ENCODE measurements at places on chromosomes 2 and 18.
A peak's percentile ranks its signal among the peaks of the same experiment; 100 is the strongest.

- no peak for ATAC-seq
Observed at GRCh38 chr18:52216666-52217065, 123.3 kb upstream of the DCC start.

- no peak for ATAC-seq
Observed at GRCh38 chr2:159366538-159366937, 80.0 kb upstream of the WDSUB1 start.

DNA sequence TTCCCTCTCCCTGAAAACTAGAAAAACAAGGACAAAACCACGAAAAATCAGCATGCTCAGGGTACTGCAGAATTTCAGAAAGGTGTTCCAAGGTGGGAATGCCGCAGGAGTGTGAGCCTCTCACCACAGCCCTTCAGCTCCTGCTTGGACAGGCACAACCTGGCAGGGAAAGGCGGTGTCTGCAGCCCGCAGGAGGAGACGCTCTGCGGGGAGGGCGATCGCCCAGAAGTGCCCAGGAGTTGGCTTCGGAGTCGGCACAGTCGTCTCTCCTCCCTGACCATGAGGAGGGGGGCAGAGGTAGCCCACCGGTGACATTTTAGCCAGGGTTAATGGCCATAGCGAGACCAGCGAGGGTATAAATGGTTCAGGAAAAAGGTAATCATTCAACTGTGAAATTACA, 57.2 kb downstream of the TMEM18 start:
- ATAC-seq, result no peak

DNA sequence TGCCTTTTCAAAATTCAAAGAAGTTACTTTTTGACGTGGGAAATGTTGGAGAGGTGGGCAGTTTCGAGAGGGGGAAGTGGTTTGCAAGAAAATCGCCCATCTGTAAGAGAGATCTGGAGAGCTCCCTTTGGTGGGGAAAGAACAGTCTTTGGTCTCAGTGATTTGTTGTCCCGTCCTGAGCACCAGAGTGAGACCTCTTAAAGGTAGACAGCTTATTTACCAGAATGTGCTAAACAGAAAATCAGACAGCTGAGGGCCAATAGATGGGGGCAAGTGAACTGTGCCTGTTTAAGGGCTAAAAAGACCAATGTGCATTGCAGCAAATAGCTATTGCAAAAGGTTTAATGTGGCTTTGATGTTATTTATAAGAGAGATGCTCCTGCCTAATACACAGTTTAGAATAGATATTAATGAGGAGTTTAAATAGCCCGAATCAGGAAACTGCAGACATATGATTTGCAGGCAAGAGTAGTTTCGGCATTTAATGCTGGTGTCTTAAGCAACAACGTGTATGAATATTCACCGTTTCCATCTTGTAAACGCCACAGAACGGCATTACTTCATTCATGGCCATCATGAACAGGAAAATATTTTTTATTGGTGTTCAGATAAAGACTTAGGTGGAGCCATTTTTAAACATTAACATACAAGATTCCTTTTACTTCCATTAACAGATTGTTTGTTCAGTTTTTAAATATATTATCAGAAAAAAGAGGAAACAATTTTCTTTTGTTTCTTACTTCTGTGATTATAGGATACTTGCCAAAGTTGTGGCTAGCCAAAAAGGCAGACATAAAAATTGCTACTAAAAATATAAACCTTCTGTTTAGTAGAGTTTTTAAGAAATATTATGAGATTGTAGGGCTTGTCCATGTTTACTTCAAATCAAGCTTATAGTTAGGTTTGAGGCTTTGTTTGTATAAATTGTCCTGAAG, 29.6 kb downstream of the ARHGAP15 start:
- ATAC-seq, result no peak

DNA sequence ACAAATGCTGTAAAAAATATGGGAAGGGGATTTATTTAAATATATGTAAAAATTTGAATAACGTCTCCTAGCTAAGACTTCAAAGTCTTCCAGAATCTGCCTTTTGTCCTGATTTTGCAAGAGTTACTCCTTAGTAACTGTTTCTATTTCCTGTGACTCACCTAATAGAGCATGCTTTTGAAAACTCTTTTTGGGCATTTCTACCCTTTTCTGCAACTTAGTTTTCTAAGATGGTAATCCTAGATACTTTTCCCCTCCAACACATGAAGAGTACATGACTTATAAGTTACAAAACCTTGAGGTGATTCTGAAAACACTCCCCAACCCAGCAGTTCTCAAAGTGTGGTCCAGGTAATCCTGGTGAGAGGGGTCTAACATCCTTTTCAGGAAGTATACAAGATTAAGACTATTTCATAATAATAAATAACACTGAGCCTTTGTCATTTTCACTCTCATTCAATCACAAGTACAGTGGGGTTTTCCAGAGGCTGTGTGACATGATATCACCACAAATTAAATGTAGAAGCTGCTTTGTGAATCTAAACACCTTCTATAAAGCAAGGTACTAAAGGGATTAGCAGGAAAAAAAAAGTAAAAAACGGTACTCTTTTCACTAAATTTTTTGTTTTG, 31.9 kb downstream of the PPP4R3B start:
- peak; percentile 47 for ATAC-seq

- no peak for ATAC-seq
Observed at GRCh38 chr2:48198371-48198770, 292.1 kb upstream of the FBXO11 start.

DNA sequence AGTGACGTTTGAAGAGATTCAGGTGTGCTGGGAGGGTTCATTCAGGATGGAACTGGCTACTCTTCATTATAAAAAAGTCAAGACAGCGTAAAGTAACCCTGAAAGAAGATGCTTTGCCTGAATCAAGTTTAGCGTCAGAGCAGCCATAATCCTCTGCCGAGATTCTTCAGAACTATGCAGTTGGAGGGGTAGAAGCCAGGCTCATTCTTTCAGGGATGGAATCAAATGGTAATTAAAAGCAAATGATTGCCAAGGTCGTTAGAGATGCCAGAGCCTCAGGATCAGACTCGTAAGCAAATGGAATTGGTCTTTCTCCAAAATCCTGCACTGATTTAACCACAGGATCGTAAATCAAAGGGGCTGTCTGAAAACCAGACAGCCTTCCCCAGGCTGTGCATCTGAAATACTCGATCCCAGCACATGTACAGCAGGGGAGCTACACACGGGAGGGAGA, 21.9 kb downstream of the APCDD1 start:
- no peak for ATAC-seq

DNA sequence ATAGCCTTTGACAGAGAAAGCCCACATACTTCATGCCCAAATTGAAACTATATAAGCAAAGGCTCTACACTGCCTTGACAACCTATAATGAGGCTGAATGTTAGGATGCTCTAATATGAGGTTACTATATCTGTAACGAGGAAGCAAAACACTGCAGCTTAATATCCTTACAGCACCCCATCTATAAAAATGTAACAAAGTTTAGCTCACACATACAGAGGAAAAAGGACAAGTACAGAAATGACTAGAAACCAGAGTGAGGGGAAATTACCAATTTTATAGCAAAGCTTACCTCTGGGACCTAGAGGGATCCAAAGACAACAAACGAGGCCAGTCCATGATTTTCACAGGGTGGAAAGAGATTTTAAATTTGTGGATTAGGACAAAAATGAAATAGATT, 138.5 kb downstream of the COL4A4 start:
- ATAC-seq, result no peak

DNA sequence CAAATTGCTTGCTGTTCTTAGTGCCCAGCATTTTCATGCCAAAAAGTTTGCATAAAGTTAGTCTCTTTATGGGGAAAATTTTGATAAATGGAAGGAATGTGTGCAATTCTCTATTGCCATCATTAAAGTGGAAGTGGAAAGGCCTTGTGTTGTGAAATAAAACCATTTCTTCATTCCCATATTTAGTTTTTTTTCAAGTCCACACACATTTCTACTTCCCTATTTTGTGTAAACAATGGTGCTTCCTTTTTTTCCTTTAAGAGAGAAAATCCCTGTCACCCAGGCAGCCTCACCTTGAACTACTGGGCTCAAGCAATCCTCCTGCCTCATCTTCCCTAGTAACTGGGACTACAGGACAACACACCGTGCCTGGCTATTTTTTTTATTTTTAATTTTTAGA, 42.3 kb upstream of the NCOA1 start:
- no peak for ATAC-seq

- no peak for ATAC-seq
Observed at GRCh38 chr2:178943745-178944144, 106.2 kb downstream of the CCDC141 start.

- ATAC-seq, result no peak
Observed at GRCh38 chr2:222105046-222105445, 193.8 kb downstream of the PAX3 start.

DNA sequence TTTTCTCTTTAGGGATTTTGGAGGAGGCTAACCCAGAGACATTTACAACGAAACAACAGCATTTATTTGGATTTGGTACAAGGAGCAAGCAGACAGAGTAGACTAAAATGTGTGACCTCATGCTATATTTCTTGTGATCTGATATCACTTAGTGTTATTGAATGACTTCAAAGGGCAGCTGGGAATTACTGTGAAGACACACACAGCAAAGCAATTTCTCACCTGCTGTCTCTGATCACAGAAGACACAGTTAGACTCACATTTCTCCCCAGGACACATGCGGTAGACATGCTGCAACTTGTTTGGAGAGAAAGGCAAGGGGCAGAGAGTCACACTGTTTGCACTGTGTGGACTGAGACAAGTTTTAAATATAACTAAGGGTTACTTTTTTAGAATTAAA, 67.5 kb downstream of the LTBP1 start:
- no peak for ATAC-seq

DNA sequence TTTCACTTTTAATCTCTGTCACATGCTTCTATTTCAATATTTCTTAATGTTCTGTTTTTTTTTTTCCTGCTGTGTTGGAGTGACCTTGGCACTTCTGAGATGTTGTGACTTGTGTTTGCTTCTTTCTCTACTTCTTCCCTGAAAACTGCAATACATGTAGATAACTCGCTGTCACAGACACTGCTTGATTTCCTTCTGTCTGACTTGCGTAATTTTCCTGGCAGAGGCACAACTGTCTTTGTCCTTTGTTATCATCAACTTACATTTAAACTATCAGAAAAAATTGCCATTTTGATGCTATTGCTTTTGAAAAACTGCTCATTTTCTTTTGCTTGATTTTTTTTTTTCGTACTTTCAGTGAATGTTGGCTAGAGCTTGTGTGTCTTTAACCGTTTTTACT, 69.0 kb downstream of the BABAM2 start:
- no peak for ATAC-seq

DNA sequence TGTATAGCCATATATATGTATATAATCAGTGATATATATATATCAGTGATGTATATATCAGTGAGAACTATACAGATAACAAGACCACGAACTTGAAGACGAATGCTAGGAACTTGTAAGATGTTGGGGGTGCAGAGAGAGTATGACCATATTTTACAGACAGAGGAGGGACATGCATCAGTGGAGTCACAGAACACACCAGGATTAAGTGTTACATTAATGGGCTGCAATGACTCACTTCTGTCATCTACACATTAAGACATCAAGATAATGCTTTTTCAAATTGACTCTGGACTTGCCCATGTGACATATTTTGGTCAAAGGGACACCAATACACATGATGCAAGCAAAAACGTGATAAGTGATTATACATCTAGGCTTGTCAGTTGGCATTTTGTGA, 501.0 kb downstream of the LRRTM4 start:
- no peak for ATAC-seq

- no peak for ATAC-seq
Observed at GRCh38 chr2:105782646-105783045, 37.9 kb downstream of the NCK2 start.

DNA sequence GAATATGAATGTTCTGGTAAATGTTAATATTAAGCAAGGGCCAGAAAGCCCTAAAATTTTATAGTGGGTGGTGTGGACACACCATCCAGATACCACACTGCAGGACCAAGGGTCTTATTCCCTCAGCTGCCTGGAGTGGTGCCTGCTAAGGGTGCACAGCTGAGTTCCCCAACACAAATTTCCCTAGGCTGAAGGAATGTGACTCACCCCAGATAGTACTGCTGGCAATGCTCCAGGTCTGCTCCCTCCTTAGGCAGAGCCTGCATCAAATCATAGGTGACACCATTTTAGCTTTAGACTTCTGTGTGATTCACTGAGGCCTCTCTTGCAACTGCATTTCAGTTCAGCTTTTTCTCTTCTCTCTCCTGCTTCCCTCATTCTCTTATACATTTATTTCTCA, 321.1 kb downstream of the SATB2 start:
- no peak for ATAC-seq

GRCh38 chr2:102686479-102687439, 67.4 kb downstream of the SLC9A2 start:
- peak; percentile 56 for ATAC-seq

GRCh38 chr2:224261326-224261725, 140.6 kb downstream of the FAM124B start:
- no peak for ATAC-seq

DNA sequence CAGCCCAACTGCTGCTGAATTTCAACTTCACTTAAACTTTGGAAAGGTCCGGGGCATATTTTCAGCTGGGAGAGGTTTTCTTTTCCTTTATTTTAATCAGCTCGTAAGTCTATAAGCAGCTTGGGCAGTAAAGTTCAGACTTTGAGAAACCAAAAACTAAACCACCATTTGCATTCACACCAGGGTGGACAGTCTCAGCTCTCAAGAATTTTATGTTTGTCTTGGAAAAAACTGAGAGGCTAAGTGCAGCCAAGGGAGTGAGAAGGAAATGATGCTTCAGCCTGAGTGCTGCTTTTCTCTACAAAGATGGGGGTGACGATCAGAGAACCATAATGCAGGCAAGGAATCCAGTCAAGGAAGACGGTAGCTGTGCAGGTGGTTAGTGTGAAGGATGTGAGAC, 30.2 kb downstream of the MCFD2 start:
- no peak for ATAC-seq

DNA sequence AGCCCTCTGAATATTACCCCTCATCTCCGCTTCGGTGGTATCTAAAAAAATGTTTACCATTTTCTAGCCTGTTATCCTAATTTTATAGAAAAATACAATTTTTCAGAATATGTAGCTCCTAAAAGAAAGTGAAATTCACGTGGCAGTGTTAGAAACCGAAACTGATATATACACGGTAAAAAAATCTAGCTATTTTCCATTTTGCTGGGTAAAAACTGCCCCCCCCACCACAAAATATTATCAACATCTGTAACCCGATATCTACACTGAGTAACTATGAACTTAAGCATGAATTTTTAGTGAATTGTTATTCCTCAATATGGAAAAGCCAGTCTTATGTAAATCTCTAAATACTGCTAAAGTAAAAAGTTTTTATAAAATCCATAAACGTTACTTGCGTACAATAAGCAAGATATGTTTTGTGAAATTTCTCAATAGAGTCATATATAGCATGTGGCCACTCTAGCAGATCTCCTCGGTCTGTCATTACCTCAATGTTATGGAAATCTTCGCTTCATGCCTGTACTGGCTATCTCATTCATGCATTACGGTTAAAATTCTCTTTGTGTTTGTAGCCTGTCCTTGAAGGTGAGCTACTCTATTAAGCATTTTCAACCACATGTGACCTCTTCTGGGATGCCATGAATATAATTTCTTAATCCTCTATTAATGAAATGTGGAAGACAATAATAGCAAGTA, 524.2 kb downstream of the TRIB2 start:
- no peak for ATAC-seq

DNA sequence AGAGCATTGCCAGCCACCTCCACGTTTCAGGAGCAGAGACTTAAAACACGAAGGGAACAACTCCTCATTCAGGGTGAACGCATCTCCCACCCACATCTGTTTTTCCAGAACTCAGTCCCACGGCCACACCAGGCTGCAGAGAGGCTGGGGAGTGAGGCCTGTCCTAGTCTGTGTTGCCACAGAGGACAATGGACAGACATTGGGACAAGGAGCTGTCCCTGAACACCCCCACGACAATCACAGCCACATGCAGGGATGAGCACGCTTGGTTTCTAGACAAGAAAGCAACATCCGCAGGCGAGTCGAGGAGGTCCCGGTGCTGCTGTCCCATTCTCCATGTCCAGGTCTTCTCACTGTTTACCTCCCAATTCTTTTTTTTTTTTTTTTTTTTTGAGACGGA, 167.4 kb downstream of the EIPR1 start:
- no peak for ATAC-seq
